ENCODE measurements at places on chromosomes 1 and 21.

GRCh38 chr1:20883766-20884165 lies 96.7 kb upstream of the HP1BP3 start:
- no peak for DNase-seq

- DNase-seq: no peak
Observed at GRCh38 chr1:78987042-78987441, 19.5 kb downstream of the ADGRL4 start.

- no peak for DNase-seq
Observed at GRCh38 chr1:84756455-84757082, 66.3 kb upstream of the SSX2IP start.

DNA sequence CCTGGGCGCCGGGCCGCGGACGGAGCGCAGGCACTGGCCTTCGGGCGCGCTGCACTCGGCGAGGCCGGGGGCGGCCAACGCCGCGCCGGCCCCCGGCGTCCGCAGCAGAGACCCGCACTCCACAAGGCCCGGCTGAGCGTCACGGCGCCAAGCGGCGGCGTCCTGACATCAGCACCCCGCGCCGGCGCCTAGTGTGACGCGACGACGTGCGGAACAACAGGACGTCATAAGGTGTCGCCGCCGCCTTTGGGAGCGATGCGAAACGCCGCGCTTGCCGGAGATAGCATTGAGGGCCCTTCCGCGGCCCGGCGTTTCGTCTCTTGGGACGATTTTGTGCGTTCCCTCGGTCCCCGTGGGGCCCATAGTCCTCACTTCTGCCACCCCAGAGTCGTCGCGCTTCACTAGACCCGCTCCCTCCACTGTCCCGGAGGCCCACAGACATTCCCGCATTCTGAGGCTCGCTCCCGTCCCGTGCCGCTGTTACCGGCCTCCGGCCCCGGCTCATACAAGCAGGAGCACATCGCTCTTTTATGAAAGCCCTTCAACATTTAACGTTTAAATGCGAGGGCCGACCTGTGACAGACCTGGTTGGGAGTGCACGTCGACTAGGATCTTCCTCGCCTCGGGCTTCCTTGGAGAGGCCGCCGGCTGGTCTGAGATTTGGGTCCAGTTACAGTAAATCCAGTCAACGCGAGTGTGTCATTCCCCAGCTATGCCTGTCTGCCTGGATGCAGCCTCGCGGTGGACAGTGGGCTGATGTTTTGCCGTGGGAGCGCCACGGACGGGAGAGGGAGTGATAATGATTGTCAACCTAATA lies at the start of gene SSU72:
Gene SSU72 (minus strand): TSS at position 143 of the 817 bp plus-strand sequence. CDS start 306 bp downstream, outside the sequence.
- peak; percentile 53 for DNase-seq

DNA sequence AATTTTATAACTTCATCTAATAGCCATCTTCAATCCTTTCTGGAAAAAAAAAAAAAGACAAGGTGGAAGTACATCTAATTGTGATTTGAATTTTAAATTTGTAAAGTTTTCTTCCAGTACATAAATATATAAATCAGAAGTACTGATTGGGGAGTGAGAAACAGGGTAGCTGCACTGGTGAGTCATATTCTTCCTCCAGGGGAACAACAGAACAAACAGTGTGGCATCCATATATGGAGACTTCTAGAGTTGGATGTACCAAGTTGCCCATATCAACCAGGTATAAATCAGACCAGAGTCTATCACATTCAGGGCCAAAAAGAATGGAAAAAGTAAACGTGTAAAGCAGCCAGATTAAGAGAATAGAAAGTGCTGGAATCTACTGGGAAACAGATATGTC lies 66.0 kb upstream of the NRIP1 start:
- DNase-seq: no peak

GRCh38 chr1:244302876-244303609 lies 148.7 kb downstream of the ADSS2 start:
- no peak for DNase-seq

GRCh38 chr1:4605158-4605557 lies 49.3 kb upstream of the AJAP1 start:
- DNase-seq: no peak

- no peak for DNase-seq
Observed at GRCh38 chr1:231422798-231423309, 767 bp upstream of the EGLN1 start.

DNA sequence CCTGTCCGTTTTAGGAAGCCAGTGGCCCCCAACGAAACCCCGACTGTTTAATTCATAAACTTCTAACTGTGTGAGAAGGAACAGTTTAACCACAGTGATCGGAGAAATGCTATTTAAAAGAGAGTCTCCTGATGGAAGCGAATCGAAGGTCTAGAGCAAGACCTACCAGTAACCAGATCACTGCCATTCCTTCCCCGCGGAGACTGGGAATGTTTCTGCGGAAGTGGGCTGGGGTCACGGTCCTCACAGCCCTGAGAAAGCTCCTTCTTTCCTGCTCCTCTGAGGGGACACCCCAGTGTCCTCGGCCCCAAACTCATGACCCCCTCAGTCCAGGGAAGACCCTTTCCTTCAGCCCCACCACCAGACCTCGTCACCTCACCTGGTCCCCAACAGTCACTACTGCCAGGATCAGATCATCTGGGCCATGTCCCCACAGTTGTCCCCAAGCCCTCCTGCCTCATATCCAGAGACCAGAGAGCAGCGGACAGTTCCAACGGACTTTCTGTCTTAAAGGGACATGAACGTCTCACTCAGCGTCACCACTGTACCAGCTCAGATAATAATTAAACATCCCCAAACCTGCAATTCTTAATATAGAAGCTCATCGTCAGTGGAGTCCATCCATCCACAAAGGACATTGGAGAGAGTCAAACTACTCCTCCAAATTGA lies at the start of gene TCP10L:
Gene TCP10L (minus strand): TSS at position 482 of the 669 bp plus-strand sequence. CDS start 1,219 bp downstream, outside the sequence.
- no peak for DNase-seq

- DNase-seq: no peak
Observed at GRCh38 chr21:44972301-44972814, 32.5 kb downstream of the SLX9 start.

DNA sequence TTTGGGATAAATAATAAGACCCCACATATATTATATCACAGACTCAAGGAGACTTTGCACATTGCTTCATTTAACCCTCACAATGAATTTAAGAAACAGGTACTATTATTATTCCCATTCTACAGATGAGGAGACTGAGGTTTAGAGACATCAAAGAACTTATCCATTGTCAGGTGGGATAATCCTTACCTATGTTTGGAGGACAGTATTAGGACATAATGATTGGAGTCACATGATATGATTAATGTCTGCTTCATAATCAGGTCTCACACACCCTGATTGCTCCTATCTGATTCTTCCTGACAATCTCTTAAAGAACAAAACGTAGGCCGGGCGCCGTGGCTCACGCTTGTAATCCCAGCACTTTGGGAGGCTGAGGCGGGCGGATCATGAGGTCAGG lies 16.9 kb downstream of the IRF2BP2 start:
- DNase-seq: no peak

- DNase-seq: no peak
Observed at GRCh38 chr1:110224240-110224995, 14.3 kb downstream of the KCNC4 start.

- DNase-seq: no peak
Observed at GRCh38 chr1:1285611-1286311, 5.5 kb downstream of the SCNN1D start.

- DNase-seq: no peak
Observed at GRCh38 chr1:86504895-86505563, 36.3 kb downstream of the CLCA1 start.

DNA sequence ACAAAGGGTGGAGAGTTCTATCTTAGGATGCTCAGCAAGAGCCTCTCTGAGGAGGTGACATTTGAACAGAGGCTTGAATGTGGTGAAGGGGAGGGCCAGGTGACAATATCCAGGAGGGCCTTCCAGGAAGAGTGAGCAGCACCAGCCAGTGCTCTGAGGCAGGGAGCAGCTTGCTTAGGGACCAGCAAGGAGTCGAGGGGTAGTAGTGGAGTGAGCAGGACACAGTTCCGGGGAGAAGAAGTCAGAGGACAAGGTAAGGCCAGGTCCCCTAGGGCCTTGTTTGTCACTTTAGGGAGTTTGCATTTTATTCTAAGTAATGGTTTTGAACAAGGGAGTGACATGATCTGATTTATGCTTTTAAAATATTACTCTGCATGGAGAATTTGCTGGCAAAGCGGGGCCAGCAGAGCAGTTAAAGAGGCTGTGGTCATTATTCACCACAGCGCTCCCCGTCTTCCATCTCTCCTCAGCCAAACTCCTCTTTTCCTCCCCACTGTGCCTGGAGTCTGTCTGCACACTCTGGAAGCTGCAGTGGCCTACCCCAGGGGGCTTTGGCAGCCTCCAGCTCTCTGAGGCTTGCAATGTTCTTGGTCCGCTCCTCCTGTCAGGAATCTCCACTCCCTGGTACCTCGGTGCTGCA lies 17.0 kb upstream of the CSF1 start:
- no peak for DNase-seq

DNA sequence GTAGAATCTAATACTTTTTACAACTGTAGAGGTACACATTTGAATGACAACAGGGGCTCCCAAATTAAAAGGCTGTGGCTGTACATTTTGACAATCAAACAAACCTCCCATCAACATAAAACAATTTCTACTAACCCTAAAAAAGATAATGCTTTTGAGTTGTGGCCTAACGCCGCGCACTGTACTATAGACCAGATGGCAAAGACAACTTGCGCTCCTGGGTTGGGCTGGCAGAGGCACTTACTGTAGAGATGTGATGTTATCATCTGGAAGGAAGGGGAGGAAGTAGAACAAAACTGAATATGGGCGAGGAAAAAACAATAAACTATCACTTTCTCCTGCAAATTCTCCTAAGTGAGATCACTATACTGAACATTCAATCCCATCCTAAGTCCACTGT lies 26.1 kb downstream of the SPRTN start:
- no peak for DNase-seq
